ENCODE measurements at places on chromosomes 7 and 10. TPM values are rescaled to one million over a fixed set of nuclear protein-coding genes. Genes with fewer than 3 reads are reported as not detected.

The ST8SIA6 gene
- total RNA-seq: 0.72 TPM

The ACHE gene
- total RNA-seq: 0.18 TPM

The GCK gene
- 0.27 TPM for total RNA-seq

The CLDN3 gene
- 0.09 TPM for total RNA-seq

The HYCC1 gene
- 77.7 TPM for total RNA-seq

The UPK3BL1 gene
- total RNA-seq: 14.8 TPM
